ENCODE measurements at places on chromosomes 4 and X.
A peak's percentile ranks its signal among the peaks of the same experiment; 100 is the strongest.

DNA sequence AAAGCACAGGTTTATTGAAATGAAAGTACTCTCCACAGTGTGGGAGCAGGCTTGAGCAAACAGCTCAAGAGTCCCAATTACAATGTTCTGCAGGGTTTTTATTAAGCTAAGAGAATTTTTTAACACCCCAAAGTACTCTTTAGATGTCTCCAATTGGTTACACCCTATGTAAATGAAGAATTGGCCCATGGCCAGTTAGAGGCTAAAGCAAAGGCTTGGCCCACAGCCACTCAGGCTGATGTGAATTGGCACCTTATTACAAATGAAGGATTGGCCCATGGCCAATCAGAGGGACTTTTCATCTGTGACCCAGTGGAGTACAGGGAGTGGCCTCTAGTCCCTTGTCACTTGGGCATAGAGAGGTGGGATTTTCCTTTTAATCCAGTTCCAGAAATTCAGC, 30.1 kb upstream of the IQCM start:
- no peak for DNase-seq

GRCh38 chr4:46196086-46196485, 72.2 kb upstream of the GABRG1 start:
- DNase-seq: no peak

- peak; percentile 47 for DNase-seq
Observed at GRCh38 chr4:185730387-185730786, 81.6 kb downstream of the SORBS2 start.

DNA sequence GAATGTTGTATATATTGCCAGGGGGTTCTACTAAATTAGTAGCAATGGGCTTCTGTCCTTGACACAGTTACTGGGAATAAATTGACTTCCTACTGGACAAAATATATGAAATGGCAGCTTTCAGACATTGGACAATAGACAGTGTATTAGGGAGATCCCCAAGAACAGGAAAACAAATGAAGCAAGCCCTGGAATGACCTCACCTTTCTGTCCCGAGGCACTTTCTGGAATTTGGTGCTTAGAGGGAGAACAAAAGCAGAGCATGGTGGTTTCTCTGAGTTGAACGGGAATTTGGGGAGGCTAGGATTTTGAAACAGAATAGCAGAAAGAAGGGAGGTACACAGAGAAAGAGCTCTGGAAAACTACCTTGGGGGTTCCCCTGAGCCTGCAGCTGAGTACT, 187.7 kb upstream of the MAGEB2 start:
- DNase-seq: no peak

GRCh38 chr4:153420361-153420760, 45.8 kb upstream of the TMEM131L start:
- DNase-seq: no peak

- DNase-seq: no peak
Observed at GRCh38 chr4:108725457-108725856, 37.4 kb downstream of the ETNPPL start.

DNA sequence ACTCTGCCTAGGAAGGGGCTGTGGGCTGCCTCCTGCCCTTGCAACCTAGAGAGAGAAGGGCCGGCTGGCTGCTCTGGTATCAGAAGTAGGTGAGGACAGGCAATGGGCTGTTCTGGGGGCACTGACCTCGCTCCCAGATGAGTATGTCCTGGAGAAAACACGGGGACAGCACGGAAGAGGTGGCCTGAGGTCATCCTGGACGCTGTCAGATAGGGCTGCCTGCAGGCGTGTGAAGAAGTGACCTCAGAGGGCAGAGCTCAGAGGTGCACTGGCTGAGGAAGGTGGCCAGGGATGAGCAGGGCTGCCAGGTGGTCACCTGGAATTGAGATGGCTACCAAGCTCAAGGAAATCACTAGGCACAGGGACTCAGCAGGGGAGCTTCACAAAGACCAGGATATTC, 159.6 kb downstream of the TSPAN5 start:
- no peak for DNase-seq

- no peak for DNase-seq
Observed at GRCh38 chr4:7417639-7418038, 17.1 kb downstream of the PSAPL1 start.

- peak; percentile 54 for DNase-seq
Observed at GRCh38 chr4:104964410-104965175, 182.1 kb upstream of the TET2 start.
